NK-92 treated with Interleukin-12 subunit alpha and Interleukin-12 subunit beta, amount 100 ng/mL, for 24 hours (cell line): ENCODE measurements at places on chromosomes 7 and 10.

DNA sequence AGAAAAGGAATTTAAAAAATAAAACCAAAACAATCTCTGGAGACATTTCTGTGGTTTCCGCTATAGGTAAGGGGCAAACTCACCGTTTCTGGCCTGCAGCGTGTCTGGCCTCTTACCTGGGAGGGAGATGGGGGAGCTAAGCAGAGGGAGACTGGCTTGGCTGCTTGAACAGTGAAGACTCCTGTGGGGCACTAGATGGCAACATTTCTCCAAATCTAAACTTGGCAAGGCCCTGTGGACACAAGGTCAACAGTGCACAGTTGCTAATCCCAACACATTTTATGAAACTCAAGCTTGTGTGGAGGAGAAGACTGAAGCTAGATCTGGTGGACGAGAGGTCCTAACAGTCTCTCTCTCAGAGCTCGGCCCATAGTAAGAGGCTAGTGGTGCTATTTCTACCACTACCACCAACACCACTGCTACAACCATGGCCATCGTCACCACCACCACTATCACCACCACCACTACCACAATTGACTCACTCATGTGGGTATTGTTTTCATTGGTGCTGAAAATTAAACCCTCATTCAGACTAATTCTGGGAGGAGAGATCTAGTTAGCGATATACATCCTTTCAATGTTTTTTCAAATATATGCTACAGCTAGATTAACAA is 28.4 kb upstream of the CDHR3 start:
- no peak for DNase-seq

GRCh38 chr10:114396464-114396863 is 7.8 kb downstream of the AFAP1L2 start:
- no peak for DNase-seq

DNA sequence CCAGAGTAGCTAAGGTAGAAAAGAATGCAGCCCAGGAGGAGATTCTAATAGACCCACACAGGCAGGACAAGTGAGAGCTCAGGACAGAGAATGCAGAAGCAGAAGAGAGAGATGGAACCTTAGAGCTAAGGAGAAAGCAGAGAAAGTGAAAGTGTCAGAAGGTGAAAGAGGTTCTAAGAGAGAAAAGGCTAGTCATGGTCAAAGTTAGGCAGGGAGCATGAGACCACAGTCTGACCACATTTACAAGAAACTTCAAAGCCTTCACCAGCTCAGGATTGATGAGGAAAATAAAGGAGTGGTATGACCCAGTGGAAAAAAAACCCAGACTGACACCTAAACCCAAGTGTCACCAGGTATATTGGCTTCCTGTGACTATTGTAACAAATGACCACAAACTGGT is 131.8 kb upstream of the WDR11 start:
- no peak for DNase-seq

DNA sequence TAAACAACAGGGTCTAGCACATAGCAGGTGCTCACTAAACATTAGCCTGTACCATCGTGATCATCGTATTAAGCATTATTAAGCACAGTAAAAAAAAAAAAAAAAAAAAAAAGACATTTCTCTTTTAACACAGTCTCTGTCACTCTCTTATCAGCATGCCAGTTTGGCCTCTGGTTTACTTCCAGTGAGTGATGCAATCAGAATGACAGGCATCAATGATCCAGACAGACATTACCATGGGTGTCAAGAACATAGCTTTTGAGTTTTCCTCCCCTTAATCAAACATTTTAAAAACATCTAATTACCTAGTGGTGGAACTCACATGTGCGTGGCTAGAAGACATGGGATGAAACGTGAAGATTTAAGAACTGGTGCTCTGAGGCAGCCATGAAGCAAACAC is 115.8 kb downstream of the CTTNBP2 start:
- DNase-seq, result no peak

- DNase-seq, result no peak
Measured at GRCh38 chr7:50303335-50304128, 984 bp upstream of the IKZF1 start.

DNA sequence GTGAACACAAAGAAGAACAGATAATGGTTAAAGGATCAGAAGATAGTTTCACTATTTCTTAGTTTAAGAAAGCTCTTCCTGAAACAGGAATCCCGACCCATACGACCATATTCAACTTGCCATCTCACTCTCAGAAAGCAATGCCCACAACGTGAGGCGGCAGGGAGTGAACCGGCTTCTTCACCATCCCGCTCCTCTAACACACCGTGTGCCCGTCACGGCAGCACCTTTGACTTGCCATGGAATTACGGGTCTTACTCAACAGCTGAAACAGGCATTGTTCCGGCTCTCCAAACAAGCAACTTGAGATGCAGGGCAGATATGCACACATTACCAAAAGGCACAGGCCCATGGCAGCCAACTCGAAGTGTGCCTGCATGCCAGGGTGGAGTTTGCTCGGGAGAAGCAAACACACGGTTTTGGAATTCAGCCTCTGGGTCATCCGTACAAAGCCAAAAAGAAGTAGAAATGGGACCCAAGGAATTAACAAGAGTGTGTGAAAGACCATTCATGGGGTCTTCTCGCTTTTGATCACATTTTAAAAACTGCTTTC is 293.6 kb downstream of the DNAJB6 start:
- no peak for DNase-seq

- DNase-seq, result no peak
Measured at GRCh38 chr10:70496341-70497119, 18.0 kb downstream of the PALD1 start.

- DNase-seq, result no peak
Measured at GRCh38 chr7:44967571-44968446, 11.0 kb downstream of the MYO1G start.

DNA sequence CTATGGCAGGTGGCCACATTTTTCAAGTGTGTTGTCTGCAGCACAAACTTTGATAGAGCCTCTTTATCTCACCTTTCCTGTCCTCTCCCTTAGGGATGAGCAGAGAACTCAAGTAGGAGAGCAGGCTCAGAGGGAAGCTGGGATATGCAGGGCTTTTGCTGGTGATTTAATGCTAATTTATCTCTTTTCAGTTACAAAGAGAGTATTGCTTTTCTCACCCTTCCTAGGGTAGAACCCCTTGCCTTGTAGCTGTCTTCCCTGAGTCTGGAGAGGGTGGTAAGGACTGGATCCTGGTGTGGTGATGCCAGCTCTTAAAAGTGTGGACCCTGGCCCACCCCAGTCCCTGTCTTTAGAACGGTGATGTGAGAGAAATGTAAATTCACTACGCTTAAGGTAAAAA is 1061.4 kb downstream of the TYW1 start:
- DNase-seq, result no peak

DNA sequence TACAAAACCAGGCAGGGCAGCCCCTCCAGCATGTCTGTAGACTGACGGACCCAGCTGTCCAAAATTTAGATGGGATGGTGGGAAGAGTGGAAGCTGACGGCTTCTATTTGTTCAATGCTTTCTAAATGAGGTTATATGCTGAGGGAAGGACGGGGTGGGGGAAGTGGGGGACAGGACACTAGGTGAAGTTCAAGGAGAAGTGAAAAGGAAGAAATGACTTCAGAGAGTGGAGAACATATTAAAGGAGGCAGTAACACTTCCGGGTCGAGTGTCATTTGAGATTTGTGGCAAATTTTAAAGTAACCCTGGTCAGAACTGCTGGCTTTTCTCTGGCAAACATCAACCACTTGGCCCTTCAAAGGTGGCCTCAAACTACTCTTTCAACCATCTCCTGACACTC is 9.4 kb downstream of the PIP4K2A start:
- DNase-seq, result no peak

GRCh38 chr7:40700653-40701421 is 566.0 kb downstream of the SUGCT start:
- no peak for DNase-seq

GRCh38 chr7:549891-550625 is 30.4 kb upstream of the PDGFA start:
- no peak for DNase-seq

GRCh38 chr7:152596824-152597223 is 79.1 kb downstream of the XRCC2 start:
- DNase-seq, result no peak

- no peak for DNase-seq
Measured at GRCh38 chr7:81618396-81619014, 151.3 kb downstream of the HGF start.

GRCh38 chr7:30838008-30838407 is 66.8 kb downstream of the MINDY4 start:
- no peak for DNase-seq

- no peak for DNase-seq
Measured at GRCh38 chr10:76080991-76081390, 649.6 kb downstream of the LRMDA start.

GRCh38 chr7:56083150-56083785 is 9.5 kb downstream of the PHKG1 start:
- no peak for DNase-seq

DNA sequence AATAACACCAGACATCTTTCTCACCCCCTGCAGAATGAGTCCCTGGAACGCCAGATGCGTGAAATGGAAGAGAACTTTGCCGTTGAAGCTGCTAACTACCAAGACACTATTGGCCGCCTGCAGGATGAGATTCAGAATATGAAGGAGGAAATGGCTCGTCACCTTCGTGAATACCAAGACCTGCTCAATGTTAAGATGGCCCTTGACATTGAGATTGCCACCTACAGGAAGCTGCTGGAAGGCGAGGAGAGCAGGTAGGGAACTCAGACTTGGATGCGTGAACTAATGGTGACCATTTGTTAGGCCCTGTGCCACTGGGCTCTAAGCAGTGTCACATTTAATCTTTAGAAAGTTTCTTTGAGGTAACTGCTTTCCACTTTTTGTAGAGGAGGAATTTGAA is 7.1 kb downstream of the VIM start:
- DNase-seq, result no peak

DNA sequence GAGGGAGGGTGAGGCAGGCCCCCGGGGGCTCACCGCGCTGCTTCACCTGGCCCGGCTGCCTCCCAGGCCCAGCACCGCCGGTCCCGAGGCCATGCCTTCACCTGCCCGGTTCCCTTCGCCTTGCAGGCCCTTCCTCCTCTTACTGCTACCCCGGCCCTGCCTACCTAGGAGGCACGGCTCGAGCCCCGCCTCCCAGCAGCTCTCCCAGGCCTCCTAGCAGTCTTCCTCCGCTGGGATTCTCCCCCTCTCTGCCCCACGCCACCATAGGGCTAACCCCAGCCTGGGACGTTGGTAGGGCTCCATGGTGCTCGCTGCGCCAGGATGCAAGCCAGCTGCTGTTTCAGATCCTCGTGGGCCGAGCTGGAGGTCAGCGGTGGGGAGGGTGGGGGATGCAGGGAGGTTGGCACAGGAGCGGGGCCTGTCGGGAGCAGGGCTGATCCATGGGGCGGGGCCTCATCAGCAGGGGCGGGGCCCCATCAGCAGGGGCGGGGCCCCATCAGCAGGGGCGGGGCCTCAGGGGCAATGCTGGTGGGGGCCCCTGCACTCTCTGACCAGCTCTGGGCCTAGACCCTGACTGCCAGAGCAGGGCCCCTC is 63.3 kb downstream of the RASGEF1A start:
- DNase-seq, result no peak

- DNase-seq, result no peak
Measured at GRCh38 chr7:150405584-150406311, 26.6 kb downstream of the ZNF775 start.

GRCh38 chr10:22476601-22477321 is 131.5 kb downstream of the SPAG6 start:
- DNase-seq, result no peak

DNA sequence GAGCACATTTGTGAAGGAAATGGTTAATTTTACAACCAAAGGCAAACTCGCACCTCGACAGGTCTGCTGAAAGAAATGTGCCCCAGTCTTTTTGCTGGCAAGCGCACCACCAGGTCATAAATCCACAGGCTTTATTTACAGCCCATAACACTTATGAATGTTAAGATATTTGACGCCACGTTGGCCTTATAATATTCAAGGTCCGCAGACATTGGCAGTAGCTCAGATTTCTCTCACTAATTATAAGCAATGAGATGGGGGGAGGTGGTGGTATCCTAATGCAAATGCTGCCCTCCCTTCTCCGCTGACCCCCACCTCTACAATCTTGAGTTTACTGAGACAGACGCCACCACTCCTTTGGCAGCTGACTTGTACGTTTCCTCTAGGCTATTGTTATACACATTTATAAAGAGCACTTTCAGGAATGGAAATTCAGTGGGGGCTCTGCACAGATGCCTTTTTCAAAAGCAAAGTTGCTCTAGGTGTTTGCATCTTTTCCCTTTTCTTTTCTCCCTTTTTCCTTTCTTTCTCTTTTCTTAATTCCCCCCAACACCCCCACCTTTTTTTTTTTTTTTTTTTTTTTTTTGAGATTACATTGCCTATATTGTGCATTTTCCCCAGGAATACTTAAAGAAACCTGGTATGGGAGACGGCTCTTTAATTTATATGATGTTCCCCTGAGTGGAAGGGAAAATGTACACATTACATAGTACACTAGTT is 6.7 kb downstream of the TCF7L2 start:
- DNase-seq, result no peak

GRCh38 chr10:62803724-62804355 is 680 bp upstream of the ADO start:
- DNase-seq, result no peak

- no peak for DNase-seq
Measured at GRCh38 chr7:107996072-107996882, 6.7 kb downstream of the LAMB1 start.

- DNase-seq, result no peak
Measured at GRCh38 chr7:119937745-119938144, 335.2 kb upstream of the KCND2 start.
